NT2/D1 (cell line): ENCODE measurements at places on chromosomes 7 and 10.

GRCh38 chr10:124449170-124450011, 444 bp downstream of the NKX1-2 start:
- DNase-seq, result no peak

DNA sequence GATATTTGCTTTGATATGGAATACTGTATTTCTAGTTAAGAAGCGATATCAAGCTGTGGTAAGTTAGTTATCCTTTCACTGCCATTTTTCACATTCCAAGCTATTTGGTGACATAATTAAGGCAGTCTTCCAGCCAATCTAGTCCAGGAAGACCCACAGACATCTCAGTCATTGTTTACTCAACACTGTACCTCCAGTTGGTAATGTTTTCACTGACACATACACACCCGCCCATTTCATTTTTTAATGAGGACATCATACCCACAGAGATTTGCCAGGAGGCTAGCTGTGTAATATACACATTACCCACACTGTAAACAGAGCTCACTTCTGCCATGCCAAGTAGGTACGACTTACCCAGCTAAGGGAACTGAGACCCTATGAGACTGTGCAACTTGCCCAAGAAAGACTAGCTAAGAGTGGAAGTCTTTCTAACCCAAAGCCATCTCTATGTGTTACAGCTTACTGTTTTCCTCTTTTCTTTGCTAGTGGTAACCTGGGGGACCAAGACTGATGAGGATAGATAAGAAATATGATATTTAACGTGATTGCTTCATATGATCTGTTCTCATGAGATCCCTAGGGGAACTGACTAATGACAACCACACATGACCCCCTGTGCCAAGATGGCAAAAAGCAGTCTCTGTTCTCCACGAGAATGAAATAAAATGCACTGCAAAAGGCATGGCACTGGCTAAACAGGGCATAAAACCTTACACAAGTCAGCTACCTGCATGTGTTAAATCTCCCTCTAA, 179.0 kb downstream of the DGKI start:
- no peak for DNase-seq

- DNase-seq, result no peak
Measured at GRCh38 chr7:134940729-134941128, 45.6 kb upstream of the AGBL3 start.

DNA sequence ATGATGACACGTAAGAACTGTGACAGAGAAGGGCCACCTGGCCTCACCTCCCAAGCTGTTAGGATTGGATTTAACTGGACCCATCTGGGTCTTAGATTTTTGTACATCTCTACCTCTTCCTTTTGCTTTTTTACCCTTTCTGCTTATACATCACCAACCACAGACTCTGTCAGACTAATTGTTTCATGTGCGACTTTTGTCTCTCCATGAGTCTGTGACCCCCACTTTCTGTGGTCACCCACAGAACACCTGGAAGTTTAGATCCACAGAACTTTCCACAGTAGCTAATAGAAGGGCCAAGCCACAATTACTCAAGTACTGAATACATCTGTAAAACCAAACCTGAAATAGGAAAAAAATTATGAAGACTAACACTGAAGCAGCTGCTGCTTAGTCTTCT, 23.1 kb downstream of the SEC31B start:
- DNase-seq, result no peak

DNA sequence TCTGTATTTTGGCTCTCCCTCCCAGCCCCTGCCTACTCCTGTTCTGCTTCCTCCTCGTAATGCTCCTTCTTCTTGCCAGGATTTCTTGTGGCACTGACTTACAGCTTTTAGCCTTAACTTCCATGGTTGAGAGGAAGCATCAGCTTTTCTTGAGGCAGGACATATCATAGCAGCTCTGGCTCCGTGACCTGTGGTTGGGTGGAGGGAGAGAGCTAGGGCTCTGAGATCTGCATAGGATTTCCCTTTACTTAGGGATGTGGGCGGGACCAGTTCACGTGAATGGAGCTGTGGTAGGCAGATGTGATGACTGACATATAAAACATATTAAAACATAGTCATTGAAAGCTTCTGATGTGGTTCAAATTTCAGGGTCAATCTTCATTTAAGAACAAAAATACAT, 10.6 kb upstream of the RAB11FIP2 start:
- DNase-seq, result no peak

- no peak for DNase-seq
Measured at GRCh38 chr7:147497246-147497645, 1093.3 kb upstream of the C7orf33 start.

GRCh38 chr10:110617425-110618229, 26.5 kb upstream of the RBM20 start:
- no peak for DNase-seq

DNA sequence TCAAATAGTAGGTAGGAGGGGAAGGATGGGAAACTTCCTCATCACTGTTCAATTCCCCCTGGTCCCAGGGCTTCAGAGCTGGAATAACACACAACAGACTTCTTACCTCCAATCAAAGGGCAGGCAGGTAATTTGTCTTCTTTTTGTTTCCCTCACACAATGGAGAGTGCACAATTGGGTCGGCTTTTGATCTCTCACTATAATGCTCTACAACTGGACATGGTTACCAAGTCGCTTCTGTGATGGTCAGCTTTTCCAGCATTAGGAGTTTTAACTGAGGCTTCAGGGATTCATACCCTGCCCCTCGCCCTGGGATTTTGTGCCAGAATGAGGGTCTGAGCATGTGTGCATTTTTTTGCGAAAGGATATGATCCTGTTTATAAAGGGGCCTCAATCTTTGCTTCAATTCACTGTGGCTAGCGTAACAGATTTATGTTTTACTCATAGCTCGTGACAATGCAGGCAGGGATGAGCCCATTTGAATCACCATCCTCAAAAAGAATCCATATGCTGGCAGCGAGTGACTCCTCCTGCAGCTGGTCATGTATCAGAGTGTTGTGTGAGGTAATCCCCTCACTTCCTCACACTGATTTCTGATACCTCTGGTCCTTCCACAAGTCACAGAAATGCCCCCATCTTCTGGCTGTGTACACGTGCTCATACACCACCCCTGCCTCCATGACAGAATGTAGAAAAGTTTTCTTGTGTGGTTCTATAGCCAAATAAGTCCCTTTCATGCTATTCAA, 189.6 kb downstream of the CTTNBP2 start:
- no peak for DNase-seq

DNA sequence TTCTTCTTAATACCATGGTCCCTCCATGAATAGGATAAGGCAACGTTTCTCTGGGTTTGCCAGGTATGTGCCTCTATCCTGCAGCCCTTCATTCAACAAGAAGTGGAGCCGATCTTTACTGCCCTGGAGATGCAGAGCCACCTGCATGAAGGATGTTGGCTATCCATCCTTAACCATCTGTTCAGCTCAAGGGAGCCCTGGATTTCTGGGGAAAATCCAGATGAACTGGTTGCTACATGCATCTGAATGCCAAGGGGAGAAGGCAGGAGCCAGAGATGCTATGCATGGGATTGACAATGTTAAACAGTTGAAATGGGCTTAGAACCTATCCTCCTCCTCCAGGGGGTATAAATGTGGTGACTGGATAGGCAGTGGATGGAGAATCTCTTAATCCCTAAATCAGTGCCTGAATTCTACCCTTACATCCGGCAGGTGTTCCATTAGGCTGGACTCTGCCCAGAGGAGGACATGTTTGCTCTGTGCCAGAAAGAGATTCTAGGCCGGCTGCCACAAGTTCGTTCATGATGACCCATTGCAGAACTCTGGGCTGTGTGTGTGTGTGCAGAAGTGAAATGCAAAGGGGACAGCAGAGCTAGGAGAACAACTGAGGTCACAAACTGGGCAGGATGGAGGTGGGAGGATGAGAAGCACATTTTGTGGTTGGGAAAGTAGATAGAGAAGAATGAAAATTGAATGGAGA, 15.6 kb downstream of the CPED1 start:
- no peak for DNase-seq

GRCh38 chr10:129845111-129845753, 118.8 kb downstream of the EBF3 start:
- no peak for DNase-seq

DNA sequence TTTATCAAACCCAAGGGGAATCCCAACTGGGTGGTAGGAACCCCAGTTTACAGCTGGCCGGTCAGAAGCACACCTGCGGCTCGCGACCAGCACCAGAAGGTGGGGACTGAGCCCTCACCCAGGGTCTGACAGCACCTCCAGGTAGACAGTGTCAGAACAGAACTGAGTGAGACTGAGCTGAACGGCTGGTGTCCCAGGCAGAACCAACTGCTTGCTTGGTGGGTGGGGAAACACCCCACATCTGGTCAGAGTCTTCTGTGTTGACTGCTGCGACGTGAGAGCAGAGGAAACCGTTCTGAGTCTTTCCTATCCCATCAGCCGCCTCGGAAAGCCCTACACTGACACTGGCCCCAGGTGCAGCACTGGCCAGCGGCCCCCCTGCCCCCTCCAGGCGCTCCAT, 160.7 kb downstream of the MAD1L1 start:
- no peak for DNase-seq

- DNase-seq, result no peak
Measured at GRCh38 chr7:116177009-116177408, 33.3 kb upstream of the TES start.

DNA sequence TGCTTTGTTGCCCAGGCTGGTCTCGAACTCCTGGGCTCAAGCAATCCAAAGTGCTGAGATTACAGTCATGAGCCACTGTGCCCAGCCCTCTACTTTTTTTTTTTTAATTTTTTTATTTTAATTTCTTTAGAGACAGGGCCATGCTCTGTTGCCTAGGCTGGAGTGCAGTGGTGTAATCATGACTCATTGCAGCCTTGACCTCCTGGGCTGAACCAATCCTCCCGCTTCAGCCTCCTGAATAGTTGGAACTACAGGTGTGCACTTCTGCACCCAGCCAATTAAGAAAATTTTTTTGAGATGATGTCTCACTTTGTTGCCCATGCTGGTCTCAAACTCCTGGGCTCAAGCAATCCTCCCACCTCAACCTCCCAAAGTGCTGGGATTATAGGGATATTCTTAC, 528.6 kb downstream of the GATA3 start:
- DNase-seq, result no peak

DNA sequence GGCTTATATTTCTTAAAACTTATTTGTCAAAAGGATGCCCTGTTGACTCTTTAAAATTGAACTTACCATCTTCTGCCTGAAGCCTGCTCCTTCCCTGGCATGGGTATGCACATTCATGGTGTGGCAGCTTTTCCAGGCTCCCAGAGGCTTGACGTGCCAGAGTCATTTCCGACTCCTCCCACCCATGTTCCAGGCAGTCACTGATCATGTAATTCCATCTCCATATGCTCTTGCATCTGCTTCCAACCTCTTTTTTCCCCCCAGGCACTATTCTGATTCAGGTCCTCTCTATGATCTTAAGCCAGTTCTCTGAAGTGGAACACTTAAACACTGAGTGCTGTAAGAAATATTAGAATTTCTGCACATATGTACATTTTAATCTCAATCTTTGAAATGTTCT, 82.2 kb downstream of the CFAP58 start:
- no peak for DNase-seq

GRCh38 chr7:105682341-105683060, 101.2 kb upstream of the EFCAB10 start:
- DNase-seq, result no peak

DNA sequence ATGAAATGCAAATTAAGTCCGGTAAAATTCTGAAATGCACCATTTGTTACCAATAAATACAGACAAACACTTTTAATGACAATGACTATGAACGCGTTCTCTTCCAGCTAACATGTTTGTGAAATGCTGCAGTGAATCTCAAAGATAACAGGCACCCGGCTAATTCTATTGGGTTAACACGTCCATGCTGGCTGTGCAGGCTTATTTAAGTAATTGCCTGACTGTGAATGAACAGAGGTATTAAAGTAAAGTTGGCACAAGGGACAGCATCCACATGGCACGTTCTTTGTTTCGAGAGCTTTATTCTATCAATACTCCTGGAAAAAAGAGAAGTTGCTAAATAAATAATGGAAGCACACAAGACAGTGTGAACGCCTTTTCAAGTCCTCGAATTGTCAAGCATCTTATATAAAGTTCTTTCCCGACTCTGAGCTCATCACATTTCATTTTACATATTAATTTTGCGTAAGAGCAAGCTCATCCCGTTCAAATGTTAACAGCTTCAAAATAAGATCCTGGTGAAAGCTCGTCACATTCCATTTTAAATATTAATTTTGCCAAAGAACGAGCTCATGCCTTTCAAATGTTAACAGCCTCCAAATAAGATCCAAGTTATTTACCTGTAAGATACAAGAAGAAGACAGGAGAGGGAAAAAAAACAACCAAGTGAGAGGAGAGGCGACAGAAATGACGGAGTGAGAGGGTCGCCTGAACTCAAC, 111.3 kb upstream of the RHEB start:
- no peak for DNase-seq

- no peak for DNase-seq
Measured at GRCh38 chr10:17854044-17854652, 45.0 kb downstream of the MRC1 start.

GRCh38 chr10:1374511-1375345, 318.5 kb downstream of the WDR37 start:
- DNase-seq, result no peak

GRCh38 chr7:22124941-22125340, 179.2 kb upstream of the CDCA7L start:
- DNase-seq, result no peak
